CD4-positive, alpha-beta memory T cell (primary cell): ENCODE measurements at places on chromosomes 12 and 14. TPM values are rescaled to one million over a fixed set of nuclear protein-coding genes. Genes with fewer than 3 reads are reported as not detected.

GRCh38 chr14:78486081-78486480 lies 315.9 kb downstream of the NRXN3 start:
- H3K27ac ChIP-seq = no peak overlapping the region
- no peak for DNase-seq
- no peaks in the 10 kb centered on the region for H3K4me1 ChIP-seq

- H3K4me1 ChIP-seq = peaks cover 25% of the 10 kb centered on the region
- H3K27me3 ChIP-seq = no peaks in the 10 kb centered on the region
- DNase-seq = no peak
- H3K36me3 ChIP-seq = peaks cover 24% of the 10 kb centered on the region
- peak overlapping the region; percentile 91 for H3K4me3 ChIP-seq
Observed at GRCh38 chr12:132827763-132828703, 636 bp downstream of the GOLGA3 start.

DNA sequence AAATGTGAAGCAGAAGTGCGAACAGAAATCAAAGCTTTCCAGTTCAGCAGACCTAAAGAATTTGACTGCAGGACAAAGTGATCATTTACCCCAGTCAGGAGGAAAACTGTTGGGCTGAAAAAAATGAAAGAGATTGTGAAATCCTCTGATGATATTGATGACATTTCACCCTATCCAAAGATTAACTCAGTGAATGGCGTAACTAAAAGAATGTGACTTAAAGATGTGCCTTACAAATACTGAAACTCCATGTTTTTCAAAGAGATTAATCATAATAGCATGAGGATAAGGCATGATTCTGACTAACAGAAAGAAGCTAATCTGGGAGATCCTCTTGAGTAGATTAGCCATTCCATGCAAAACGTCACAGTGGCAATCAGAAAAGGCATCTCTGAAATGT lies 225.6 kb downstream of the DUSP6 start:
- DNase-seq = no peak
- no peak overlapping the region for H3K27ac ChIP-seq
- H3K4me1 ChIP-seq = no peaks in the 10 kb centered on the region
- H3K27me3 ChIP-seq = no peaks in the 10 kb centered on the region

The ATF7IP gene
- polyA plus RNA-seq = 103 TPM

DNA sequence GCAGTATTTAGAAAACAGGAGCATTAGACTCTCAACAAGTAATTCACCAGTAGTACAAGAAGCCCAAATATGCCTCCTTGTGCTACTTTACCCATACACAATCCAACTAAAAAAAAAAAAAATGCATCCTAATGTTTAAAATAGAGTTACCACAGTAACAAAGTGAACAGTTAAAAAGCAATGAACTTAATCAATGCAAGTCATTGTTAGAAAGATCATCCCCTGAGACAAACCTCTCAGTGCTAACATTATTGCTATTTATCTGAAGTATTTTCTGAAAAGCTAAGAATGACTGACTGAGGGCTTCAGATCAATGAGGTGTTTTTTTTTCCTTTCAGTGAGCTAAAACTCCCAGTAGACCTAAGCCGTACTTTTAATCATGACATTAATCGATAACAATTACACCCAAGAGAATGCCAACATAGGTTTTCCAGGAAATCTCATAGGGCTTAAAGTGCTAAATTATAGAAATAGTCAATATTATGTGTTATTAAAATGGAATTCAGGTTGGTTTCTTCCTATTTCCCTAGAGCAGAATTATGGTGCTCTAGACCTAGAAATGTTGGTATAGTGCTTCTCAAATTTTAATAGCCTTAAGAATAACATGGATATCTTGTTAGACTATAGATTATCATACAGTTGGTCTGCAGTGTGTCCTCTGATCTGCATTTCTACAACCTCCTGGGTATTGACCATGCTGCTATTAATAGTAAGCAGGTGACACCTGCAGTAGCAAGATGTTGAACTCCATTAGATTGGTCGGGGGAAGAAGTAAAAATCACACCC lies 123.0 kb downstream of the PRKD1 start:
- no peak overlapping the region for H3K4me3 ChIP-seq
- no peak for DNase-seq
- H3K36me3 ChIP-seq = no peaks in the 10 kb centered on the region

DNA sequence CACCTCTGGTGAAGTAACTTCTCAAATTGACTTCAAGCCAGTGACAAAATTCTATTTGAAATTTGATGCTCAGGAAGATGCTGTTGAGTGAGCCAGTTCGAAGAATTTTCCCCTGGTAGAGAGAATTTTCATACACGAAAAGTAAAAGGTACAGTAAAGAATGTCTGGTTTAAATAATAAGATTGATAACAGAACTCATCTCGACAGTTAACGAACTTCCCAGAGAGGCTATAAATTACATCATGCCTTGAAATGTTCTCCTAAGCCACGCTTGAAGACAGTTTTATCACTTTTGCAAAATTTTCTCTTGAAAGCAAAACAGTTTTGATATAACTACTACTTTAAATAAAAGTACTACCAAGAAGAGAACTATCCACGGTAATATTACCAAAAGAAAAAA lies 14.4 kb upstream of the OR11G2 start:
- no peaks in the 10 kb centered on the region for H3K27me3 ChIP-seq
- H3K4me3 ChIP-seq = no peak overlapping the region
- H3K36me3 ChIP-seq = no peaks in the 10 kb centered on the region

- no peaks in the 10 kb centered on the region for H3K27me3 ChIP-seq
- no peak overlapping the region for H3K4me3 ChIP-seq
- DNase-seq = no peak
- no peak overlapping the region for H3K27ac ChIP-seq
Observed at GRCh38 chr14:58133739-58134138, 18.3 kb downstream of the ARMH4 start.

The CEBPE gene
- polyA plus RNA-seq = 0.35 TPM

DNA sequence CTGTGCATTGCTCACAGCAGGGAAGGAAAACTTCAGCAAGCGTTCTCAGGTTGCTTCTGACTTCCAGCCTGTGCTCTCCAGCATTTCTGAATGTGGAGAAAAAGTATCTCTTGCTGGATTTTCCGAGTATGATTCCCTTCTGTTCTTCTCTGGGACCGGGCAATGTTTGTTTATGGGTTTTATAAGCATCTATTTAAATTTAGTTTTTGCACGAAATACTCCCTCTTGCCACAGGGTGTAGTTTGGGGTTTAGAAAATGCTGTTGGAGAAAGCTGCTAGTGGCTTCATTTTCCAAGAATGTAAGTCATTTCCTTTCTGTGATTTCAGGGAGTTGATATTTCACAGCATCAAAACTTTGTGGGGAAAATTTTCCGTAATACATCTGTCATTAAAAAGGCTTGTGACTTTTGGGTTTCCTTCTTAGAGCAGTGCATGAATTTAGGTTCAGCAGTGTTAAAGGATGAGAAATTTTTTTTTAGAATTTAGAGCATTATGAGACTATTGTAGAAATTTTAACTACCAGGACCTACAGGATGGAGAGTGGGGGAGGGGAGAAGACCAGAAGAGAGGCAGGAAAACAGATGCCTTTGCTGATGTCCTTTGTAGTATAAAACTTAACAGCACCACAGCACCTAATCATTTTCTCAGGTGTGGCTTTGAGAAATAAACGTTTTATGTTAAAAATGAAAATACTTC lies 1.5 kb downstream of the FRMD6 start:
- H3K4me3 ChIP-seq = no peak overlapping the region
- peaks cover 19% of the 10 kb centered on the region for H3K4me1 ChIP-seq
- DNase-seq = no peak
